H4 (cell line): ENCODE measurements at places on chromosomes 4 and X.

DNA sequence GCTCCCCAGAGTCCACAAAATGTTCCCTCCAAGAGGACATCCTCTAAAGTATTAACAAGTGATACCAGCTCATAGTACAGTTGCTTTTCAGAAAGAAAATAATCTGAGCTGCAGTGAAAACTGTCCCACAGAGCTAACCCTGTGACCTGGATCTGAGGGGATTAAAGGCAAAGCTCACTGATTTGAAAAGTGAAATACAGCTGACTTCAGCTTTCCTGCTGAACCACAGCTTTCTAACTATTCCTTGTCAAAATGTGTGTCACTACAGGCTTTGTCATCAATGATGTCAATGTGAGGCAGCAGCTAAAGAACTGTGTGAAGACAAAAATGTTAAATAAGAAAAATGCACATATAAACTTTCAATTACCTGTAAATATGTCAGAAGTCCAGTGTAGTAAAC lies 36.9 kb downstream of the DCHS2 start:
- DNase-seq, result no peak

GRCh38 chr4:2545321-2546013 lies 9.0 kb downstream of the FAM193A start:
- DNase-seq, result no peak

- peak; percentile 63 for DNase-seq
Observed at GRCh38 chrX:121851033-121851432, 803.6 kb downstream of the GLUD2 start.

GRCh38 chr4:28686618-28687017 lies 1826.0 kb downstream of the STIM2 start:
- DNase-seq, result peak; percentile 76

GRCh38 chr4:148634476-148634875 lies 192.3 kb upstream of the NR3C2 start:
- DNase-seq, result no peak

DNA sequence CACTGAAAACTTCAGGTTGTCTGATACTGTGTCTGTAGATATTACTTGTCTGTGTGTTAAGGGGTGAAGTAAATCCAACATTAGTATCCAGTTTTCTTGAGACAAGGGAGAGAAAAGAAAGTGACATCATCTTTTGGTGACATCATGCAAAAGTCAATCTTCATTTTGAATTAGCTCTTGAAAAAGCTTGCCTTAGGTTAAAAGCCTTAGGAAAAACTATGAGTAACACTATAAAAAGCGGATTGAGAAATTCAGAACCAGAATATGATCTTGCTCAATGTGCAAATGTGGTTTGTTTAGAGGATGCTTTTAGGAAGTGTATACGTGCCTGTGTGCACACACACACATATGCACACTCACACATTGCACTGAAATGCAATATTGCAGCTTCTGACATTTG lies 345.8 kb upstream of the CASK start:
- peak; percentile 6 for DNase-seq

DNA sequence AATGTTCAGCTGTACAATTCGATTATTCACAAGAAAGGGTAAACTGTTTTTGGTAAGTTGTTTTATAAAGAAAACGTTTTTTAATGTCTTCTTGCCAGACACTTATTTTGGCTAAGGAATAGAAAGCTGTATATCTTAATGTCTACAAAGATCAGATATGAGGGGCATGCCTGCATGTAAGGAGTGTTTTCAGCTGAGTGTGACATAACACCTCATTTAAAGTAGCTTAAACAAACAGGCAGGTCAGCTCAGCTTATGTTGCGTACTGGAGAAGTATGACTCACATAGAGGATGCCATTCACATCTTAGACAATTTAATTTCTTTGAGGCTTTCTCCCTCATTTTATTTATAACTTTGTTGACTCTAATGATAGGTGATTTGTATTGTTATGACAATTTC lies 30.4 kb downstream of the LAMTOR3 start:
- peak; percentile 57 for DNase-seq

GRCh38 chr4:179747218-179747910 lies 2305.1 kb upstream of the AGA start:
- DNase-seq, result no peak

DNA sequence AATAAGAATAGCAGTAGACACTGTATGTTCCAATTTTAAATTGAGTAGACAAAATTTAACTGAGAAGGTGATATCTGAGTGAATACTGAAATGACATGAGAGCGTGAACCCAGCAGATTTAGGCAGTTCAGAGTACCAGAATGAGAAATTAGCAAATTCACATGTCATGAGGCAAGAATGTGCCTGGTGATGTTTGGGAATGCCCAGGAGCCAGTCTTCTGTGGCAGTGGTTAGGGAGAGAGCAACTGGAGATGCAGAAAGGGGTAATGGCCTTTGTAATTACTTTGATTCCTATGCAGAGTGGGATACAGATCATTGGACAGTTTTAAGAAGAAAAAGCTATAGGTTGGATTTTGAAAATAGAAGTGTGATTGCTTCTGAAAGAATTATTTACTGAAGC lies 621.9 kb downstream of the TECRL start:
- no peak for DNase-seq

- DNase-seq, result no peak
Observed at GRCh38 chrX:104085477-104085876, 9.4 kb upstream of the TMSB15C start.

- no peak for DNase-seq
Observed at GRCh38 chr4:143215873-143216272, 31.2 kb downstream of the USP38 start.

DNA sequence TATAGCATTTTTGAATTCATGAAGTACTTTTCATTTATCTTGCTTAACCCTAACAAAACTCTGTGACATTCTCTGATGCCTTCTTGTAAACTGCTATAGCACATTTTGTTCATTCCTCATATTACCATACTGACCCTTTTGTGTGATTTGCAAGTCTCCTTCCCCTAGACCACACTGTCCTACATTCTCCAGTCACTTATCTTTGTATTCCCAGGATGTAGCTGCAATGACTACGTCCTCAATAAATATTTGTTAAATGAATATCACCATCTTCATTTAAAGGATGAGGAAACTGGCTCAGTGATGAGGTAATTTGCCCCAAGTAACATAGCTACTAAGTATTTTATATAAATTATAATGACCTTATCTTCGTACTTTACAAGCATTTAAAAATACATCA lies 11.9 kb downstream of the HUWE1 start:
- DNase-seq, result no peak

DNA sequence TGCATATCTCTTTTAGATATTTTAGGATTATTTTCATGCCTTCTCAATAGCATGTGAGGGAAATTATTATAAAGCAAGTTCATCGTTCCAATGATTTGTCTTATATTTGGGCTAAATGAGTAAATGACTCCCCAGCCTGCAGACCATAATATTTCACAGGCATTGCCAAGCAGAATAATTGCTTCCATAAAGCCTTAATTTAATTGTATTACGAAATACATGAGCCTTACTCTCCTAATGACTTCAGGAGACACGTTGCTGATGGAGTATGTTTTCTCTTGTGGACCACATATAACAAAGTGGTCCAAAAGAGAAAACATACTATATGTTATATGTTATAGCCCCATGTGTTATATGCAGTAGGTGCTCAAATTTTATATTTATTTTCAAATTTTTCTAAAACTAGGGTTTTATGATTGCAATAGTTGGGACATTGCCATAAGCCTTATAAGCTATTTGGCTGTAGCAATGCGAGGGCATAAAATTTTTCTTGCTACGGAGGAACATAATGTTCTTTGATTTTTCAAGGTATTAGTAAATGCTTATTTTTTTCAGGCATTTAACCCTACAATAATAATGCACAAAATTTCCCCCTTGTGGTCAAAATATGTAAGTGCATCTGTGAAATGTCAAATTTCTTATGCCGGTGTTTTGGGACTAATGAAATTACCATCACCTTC lies 26.2 kb upstream of the TMPRSS11D start:
- no peak for DNase-seq

DNA sequence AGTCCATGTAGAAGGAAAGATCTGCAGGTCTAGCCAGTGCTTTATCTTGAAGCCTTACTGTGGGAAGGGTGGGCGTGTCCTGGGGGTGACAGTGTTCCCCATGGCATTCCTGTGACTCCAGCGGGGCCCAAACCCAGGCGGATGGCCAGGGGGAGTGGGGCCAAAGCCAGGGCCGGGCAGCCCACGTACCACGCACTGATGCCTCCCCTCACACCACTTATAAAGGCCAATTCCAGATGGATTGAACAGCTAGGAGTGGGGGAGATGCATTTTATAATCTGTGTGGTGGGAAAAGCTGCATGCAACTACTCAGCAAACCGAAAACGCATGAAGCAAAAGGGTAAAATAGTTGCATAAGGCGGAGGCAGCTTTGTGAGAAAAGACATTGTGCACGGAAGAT lies 36.4 kb downstream of the NELFA start:
- no peak for DNase-seq

GRCh38 chr4:176238157-176238610 lies 30.8 kb downstream of the ASB5 start:
- DNase-seq, result peak; percentile 77

GRCh38 chr4:159210975-159211374 lies 108.1 kb downstream of the RAPGEF2 start:
- DNase-seq, result no peak

GRCh38 chr4:140666889-140667614 lies 89.1 kb downstream of the TBC1D9 start:
- no peak for DNase-seq

DNA sequence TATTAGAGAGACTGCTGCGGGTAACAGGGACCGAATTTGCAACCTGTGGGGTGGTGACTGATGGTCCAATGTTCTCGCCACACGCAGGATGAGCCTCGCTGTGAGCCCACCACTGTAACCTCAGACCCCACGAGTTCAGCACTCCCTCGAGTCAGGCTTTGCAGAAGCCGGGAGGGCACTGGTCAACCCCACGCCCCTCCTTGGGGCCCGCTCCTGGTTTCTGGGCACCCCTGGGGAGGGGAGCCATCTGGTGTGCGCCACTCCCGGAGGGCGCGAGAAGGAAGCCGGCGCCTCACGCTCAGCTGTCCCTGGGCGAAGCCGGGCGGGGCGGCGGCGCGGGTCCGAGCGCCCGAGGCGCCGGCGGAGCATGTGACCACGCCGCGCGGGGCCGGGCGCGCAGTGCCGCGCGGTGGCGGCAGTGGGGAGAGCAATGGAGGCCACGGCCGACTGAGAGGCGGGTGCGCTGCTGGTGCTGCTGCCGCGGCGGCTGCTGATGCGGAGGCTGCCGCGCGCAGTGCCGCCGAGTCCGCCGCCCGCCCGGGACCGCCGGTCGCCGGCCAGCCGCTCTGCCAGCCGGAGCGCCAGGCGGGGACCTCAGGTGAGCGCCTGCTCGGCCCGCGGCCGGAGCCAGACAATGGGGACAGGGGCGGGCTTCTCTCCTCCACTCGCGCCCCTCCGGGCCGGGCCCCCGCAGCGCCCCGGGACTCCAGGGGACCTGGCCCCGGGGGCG lies 100.1 kb downstream of the CEP135 start:
- DNase-seq, result peak; percentile 32

GRCh38 chrX:13283512-13283911 lies 36.3 kb downstream of the ATXN3L start:
- DNase-seq, result no peak

- DNase-seq, result peak; percentile 52
Observed at GRCh38 chr4:150139297-150139865, 61.1 kb downstream of the DCLK2 start.

- DNase-seq, result no peak
Observed at GRCh38 chrX:39939678-39940077, 158.1 kb downstream of the BCOR start.

DNA sequence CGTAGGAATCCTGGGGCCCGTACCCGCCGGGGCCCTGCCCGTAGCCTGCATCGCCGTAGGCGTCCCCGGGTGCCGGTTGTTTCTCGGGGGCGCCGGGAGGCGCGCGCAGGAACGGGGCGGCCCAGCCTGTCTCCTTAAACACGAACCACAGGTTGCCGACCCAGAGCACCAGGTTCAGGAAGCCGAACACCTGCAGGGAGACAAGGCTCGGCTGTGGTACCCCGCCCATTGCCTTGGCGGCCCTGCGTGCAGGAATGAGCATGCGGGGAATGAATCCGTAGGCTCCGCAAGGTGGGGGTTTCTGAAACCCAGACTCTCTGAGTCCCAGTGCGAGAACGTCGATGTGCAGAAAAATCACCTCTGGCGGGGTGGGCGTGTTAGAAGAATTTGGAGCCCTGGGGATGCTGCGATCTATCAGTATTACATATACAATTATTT lies 5.4 kb upstream of the PRICKLE3 start:
- DNase-seq, result no peak

GRCh38 chr4:1474126-1475090 lies 68.2 kb upstream of the NKX1-1 start:
- no peak for DNase-seq

GRCh38 chr4:182478475-182478874 lies 235.3 kb downstream of the TENM3 start:
- DNase-seq, result peak; percentile 25

DNA sequence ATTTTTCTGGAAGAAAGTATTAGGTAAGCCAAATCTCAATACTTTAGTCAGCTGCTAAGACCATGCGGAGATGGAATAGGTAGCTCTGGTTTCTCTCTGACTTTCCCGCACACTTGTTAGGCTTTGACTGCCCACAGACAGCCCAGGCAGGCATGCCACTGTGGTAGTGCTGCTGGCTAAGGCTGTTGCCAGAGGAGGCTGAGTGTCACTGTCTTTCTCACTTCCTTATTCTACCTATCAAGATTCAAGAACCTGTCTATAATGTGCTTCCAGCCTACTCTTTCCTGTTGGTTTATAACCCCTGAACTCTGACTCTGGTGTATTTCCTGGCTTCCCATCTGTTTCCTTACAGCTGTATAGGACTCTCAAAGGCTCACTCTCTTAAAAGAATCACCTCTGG lies 81.8 kb upstream of the TRPC5 start:
- no peak for DNase-seq

DNA sequence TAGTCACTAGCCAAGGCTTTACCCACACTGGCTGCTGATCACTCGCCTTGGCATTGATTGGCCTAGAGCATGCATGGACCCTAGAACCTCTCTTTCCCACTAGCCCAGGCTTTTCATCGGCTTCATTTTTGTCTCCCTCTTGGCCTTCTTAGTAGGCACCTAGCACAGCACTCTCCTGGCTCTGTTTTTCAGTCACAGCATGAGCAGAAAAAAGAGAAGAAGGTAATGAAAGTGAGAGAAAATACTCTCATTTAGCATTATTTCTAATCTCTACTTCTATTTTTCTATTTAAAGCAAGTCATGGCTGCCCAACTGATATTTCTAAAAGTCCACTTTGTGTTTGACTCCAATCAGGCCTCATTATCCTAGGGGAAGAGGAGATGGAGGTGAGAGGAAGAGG lies 267.2 kb downstream of the FBXO8 start:
- no peak for DNase-seq

DNA sequence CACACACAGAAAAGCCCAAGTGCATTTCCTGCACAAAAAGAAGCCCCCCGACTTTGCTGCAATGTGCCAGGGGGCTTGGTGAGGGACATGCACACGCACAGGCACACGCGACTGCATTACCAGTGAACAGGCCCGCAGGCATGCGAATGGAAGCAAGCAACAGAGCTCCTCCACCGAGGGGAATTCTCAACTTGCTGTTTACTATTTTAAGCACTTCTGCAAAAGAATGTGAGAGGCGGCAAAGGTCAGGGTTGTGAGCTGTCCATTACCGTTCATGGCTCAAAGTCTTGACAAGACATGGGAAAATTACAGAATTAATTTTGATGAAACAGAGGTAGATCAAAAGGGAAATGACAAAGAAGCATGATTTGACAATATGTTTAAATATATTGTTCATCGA lies 342.5 kb upstream of the NOCT start:
- no peak for DNase-seq

- DNase-seq, result peak; percentile 27
Observed at GRCh38 chr4:37365888-37366287, 121.3 kb downstream of the NWD2 start.

- no peak for DNase-seq
Observed at GRCh38 chr4:77062856-77063255, 12.9 kb downstream of the CCNI start.
